Right atrium auricular region (tissue), 2 donors: ENCODE measurements at places on chromosomes 5 and 9. TPM values are rescaled to one million over a fixed set of nuclear protein-coding genes. Genes with fewer than 3 reads are reported as not detected.

- DNase-seq, result no peak
Observed at GRCh38 chr9:116837018-116837989, 150.2 kb downstream of the TRIM32 start.

DNA sequence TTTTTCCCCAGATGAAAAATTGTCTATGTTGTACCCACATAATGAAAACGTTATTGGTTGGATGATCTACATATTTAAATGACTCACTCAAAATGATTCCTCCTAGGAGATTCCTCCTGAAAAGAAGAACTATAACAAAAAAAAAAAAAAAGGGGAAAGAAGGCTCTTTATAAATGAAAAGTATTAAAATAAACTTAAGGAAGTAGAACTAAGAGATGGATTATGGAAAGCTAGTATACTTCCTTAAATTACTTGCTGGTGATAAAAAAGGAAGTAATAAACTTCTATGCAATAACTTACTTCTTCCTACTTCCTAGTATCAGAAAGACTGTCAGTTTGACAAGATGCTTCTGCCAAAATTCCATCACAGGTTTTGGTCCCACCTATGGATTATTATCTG lies 1087.7 kb downstream of the CDH12 start:
- no peak for DNase-seq

DNA sequence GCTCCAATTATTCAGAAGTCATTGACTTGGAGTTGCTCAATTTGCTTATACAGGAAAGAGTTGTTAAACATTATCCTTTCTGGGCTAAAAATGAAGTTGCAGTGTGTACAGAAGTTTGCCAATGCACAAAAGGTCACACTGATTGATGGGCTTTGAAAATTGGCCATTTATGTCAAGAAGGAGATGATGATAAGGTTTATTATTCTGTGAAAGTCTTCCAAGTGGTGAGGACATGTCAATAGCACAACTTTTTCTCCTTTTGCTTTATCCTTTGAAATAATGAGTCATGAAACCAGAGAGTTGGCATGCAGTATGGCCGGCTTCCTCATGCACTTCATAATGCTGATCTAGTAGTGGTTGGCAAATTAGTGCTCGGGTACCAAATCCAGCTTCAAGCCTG lies 848.5 kb upstream of the WWC1 start:
- no peak for DNase-seq

DNA sequence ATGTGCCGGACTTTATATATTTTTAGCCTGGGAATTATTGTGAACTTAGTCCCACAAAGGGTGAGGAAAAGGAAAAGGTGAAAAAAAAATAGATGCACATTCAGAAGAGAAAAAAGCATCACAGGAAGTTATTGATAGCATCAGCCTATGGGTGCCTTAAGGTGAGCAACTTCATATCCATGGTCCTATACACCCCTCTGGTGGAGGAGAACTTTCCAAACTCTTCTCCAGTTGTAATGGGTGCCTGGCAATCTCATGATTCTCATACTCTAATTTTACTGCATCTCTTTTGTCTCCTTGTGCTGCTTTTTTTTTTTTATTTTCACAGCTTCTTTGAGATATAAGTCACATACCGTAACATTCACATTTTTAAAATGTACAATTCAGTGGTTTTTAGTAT lies 107.4 kb downstream of the JAKMIP2 start:
- DNase-seq, result no peak

GRCh38 chr5:163916376-163916775 lies 411.0 kb downstream of the MAT2B start:
- no peak for DNase-seq

- no peak for DNase-seq
Observed at GRCh38 chr5:1162276-1162675, 39.1 kb upstream of the SLC6A19 start.

- DNase-seq, result no peak
Observed at GRCh38 chr5:10111571-10111970, 138.1 kb downstream of the ATPSCKMT start.

DNA sequence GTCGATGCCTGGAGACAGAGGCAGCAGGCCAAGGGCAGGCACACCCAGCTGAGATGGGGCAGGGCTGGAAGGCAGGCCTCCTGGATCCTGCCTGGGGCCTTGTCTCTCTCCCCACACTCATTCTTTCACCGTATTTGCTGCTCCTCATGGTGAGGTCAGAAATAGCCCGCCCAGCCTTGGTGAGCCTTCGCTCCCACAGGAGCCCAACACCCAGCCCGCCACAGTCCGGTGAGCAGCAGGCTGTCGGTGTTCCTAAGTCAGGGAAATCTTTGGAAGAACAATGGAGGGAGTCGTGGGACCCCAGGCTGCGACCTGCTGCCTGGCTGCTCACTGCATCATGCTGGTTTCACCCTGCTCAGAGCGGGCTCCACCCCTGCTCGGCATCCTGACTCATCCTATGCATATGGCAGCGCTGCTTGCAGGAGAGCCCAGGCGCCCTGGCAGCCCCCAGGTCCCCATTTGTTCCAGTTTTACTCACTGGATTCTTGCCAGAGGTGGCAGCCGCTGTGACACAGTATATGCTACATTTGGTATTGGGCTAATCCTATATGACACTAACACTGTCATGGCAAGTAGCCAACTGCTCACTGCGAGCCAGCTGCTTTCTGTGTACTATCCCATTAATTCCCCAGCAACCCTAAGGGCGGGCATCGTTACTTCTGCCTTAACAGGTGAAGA lies 53.2 kb upstream of the NCS1 start:
- no peak for DNase-seq

DNA sequence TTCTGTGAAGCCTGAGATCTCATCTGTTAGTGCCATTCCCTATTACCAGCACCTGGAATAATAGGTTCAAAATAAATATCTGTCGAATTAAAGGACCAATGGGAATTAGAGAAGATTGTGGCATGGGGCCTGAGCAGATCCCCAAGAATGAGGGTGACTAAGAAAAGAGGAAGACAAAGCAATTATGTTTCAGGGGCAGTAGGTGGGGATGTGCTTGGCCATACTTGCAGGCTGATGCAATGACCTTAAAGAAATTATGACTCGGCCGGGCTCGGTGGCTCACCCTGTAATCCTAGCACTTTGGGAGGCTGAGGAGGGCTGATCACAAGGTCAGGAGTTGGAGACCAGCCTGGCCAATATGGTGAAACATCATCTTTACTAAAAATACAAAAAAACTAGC lies 562.8 kb downstream of the PTPRD start:
- no peak for DNase-seq

DNA sequence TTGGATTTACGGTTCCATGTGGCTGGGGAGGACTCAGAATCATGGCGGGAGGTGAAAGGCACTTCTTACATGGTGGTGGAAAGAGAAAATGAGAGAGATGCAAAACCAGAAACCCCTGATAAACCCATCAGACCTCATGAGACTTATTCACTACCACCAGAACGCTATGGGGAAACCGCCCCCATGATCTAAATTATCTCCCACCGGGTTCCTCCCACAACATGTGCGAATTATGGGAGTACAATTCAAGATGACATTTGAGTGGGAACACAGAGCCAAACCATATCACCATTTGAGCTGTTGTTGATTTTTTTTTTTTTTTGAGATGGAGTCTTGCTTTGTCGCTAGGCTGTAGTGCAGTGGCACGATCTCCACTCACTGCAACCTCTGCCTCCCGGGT lies 16.5 kb downstream of the DAB2IP start:
- no peak for DNase-seq

- DNase-seq, result no peak
Observed at GRCh38 chr9:112503170-112503569, 16.5 kb downstream of the KIAA1958 start.

GRCh38 chr9:88313364-88314220 lies 74.7 kb upstream of the SPIN1 start:
- no peak for DNase-seq

DNA sequence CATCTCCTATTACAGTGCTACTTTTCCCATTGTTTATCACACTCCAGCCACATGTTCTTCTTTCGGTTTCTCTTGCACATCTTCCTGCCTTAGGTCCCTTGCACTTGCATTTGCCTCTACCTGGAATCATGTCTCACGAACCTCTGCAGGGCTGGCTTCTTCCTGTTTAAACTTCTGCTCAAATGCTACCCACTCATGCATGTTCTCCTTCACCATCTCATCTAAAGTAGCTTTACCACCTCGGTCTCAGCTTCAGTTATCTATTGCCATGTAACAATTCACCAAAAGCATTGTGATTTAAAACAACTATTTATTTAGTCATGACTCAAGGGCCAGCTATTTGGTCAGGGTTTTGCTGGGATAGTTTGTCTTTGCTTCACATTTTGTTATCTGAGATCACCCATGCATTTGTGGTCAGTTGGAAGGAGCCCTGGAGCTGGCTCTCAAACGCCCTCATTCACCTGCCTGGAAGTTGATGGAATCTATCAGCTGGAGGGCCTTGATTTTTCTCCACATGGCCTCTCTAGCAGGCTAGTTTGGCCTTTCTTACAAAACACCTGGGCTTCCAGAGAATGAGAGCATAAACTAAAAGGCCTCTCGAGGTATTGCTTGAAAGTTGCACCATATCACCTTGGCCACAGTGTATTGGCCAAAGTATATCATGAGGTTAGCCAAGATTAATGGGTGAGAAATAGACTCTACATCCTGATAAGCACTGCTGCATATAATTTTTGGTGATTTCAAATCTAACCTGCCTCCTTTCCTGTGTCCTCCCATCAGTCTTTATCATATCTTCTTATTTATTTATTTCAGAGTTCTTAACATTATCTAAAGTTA lies 21.4 kb downstream of the SPINK1 start:
- no peak for DNase-seq

DNA sequence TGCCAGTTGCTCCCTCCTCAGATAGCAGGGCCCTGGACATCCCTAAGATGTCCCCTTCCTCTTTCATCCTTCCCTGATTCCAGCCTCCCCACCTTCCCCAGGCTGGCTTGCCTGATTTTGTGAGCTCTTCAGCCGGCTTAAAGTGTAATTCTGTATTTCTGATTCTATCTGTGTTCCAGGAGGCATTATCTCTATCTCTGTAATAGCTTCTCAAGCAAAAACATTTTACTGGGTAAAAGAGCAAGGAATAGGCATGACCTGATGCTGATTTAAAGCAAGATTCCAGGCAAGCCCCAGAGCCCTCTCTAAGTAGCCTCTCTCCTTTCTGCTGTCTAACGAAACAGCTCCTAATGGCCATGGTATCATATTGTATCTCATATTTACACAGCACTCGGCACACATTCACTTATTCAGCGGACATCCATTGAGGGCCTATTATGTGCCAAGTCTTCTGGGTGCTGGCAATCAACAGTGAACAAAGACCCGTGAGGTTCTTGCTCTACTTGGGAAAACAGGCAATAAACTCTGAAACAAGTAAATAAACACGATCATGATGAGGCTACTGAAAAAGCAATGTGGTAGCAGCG lies 100.9 kb upstream of the MSX2 start:
- no peak for DNase-seq

DNA sequence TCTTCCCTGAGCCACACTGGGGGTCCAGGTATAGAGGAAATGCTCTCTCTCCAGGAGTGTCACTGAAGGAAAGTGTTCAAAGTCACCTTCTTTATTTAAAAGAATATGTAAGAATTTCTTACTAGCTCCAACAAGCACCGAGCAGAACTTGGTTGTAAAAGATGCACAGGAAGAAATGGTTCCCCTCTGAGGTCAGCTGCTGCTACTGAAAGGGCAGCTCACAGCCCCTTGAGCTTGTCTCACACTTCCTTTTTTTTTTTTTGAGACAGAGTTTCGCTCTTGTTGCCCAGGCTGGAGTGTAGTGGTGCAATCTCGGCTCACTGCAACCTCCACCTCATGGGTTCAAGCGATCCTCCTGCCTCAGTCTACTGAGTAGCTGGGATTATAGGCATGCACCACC lies 77.2 kb downstream of the PRRT1B start:
- DNase-seq, result no peak

DNA sequence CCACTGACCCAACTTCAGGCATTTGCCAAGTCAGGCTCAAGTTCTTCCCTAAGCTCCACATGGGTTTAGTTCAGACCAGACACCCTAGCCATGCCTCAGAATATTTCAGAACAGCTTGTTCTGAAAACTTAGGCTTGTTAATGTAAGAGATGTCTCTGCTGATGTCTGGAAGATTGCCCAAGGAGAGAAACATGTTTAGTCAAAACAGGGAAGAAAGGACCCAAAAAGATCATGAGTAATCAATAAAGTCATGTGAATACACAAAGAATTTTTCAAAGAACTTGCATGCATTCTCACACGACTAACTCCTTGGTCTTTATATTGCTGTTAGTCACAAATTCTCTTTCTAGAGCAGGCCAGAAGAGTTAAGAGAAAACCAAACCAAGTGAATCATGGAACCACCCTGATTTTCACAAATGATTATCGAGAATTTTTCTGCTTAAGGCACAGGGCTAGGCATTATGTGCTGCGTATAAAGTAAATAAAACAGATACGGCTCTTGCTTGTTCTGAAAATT lies 158.1 kb upstream of the HMHB1 start:
- no peak for DNase-seq

DNA sequence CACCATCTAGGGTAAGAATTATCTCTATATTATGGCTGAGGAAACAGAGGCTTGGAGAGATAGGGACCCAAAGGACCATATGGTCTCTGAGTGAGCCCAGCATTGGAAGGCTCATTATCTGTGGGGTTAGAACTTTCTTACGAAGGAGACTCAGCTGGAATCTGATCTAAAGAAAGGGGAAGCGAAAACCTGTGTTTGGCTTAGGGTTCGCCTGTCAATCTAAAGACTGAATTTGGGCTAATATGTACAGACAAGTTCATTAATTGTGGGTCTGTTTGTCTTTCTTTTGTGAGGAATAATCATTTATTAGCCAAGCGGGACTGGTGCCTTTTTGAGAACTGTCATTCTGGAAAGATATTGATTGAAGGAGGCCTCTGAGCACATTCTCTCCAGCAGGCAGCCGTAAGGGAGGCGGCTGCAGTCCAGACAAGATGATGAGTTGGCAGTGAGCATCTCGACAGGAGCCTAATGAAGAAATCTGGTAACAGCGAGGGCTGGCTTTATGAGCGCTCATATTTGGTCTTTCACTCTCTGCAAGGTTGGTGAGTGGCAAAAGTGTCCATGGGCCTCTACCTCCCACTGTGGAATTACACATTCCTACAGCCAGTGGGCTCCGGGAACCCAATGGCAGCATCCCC lies 104.2 kb upstream of the GPR151 start:
- no peak for DNase-seq

- DNase-seq, result no peak
Observed at GRCh38 chr9:12351293-12352044, 341.7 kb upstream of the TYRP1 start.

DNA sequence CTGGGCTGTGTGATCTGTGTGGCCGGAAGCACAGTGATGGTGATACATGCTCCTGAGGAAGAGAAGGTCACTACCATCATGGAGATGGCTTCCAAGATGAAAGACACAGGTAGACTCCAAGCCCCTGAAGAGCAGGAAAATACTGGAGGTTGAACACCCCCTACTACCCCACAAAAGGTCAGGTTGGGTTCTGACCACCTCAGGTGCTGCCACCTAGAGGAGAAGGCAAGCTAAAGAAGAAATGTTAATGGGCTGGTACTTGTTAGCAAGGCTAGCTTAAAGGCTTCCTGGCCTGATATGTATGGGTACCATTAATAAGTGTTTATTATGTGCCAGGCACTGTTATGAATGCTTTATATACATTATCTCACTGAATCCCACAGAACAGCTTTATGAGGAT lies 11.7 kb downstream of the NIPAL4 start:
- no peak for DNase-seq

GRCh38 chr5:36397901-36398536 lies 96.3 kb upstream of the RANBP3L start:
- no peak for DNase-seq

GRCh38 chr9:126363847-126364671 lies 37.4 kb downstream of the MVB12B start:
- DNase-seq, result no peak

The OSTF1 gene
- total RNA-seq, result 14.5 TPM

The MZB1 gene
- 1.3 TPM for total RNA-seq

The ADAMTS19 gene
- 0.44 TPM for total RNA-seq

The LCN9 gene
- not detected for total RNA-seq

The HBEGF gene
- 60.7 TPM for total RNA-seq
